ENCODE measurements at places on chromosomes 5 and 9.

DNA sequence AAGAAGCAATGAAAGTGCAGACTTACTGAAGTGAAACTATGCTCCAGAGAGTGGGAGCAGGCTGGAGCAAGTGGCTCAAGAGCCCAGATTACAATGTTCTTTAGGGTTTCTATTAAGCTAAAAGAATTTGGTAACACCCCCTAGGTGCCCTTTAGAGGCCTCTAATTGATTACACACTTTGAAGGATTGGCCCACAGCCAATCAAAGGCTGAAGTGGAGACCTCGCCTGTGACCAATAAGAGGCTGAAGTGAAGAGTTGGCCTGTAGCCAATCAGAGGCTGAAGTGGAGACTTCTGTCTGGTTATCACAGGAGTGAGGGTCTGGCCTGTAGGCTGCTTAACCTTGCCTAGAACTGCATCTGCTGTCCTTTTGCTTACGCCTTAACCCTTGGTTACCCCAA lies 46.7 kb upstream of the SPATA31C2 start:
- no peak for DNase-seq

DNA sequence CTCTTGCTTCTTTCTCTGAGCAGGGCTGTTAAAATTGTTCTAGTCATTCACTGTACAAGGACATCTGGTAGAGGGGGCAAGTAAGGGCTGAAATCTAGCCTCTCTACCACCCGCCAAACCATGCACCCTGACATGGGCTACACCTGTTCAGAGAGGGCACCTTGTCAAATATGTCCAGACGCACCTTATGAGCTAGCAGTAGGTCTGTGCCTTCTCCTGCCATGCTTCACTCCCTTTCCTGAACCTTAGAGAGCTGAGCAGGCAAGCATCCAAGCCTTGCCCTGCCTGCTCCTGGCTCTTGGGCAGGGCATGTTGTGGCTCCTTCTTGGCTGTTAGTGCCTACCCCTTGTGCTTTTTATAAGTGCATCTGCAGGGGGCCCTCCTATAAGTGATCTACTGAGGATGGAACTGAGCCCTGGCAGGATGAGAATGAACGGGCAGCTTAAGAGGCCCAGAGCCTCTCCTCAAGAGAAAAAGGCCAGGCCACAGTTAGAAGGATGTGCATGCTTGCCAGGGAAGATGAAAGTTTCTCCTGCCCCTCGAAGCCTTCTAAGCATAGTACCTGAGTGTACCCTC lies 3.8 kb upstream of the NEUROG1 start:
- no peak for DNase-seq

GRCh38 chr9:93209097-93209496 lies 25.2 kb downstream of the WNK2 start:
- DNase-seq = no peak

- no peak for DNase-seq
Observed at GRCh38 chr5:10351919-10352318, 1.6 kb upstream of the MARCHF6 start.

GRCh38 chr9:89845862-89846261 lies 241.1 kb downstream of the GADD45G start:
- DNase-seq = no peak

DNA sequence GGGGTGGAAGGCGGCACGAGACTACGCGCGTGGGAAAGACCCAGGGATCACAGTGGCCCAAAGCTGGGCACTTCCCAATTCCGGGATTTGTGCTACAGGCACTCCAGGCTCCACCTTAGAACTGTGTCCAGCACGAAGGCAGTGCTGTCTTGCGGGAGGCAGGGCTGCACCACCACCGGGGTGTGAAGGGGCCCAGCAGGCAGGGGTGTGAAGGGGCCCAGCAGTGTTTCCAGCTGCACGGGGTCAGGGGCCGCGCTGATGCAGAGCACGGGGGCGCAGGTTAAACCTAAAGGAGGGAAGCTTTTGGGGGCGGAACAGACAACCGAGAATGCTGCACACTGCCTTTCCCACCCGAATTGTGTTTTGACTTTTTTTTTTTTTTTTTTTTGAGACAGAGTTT lies 1.1 kb upstream of the PDCD6 start:
- no peak for DNase-seq

GRCh38 chr5:44821164-44821563 lies 12.4 kb downstream of the MRPS30 start:
- no peak for DNase-seq

- no peak for DNase-seq
Observed at GRCh38 chr5:75509956-75510355, 1.5 kb downstream of the CERT1 start.

DNA sequence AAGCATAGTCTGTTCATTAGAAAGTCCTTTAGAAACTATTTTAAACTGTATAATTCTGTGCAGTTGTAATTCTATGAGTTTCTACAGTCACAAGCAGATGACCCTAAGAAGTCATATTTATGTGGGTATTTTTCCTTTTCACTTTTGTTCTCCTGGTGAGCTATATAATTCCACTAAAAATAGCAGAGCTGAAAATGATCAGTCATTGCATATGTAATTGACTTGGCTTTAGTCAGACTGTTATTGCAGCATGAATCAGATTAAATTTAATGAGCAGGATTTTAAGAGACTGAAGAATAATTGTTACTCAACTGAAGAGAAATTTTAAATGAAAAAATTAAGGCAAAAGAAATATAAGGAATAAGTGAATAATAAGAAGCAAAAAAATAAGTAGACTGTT lies 108.5 kb downstream of the MTREX start:
- no peak for DNase-seq

DNA sequence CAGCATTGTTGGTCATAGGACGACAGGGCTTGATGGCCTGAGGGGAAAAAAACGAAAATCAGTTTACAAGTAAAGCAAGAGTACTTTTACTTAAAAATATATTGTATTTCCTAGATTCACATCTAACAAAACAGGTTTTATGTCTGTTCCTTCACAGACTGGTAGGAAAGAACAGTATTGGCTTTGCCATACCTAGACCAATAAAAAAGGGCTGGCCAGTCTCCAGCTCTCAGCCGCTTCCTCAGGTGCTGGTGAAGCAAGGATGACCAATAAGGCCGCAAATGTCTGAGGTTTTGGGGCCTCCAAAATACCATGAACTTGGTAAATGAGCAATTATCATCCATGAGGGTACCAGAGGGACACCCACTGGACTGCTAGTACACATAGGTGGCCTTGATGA lies 36.6 kb downstream of the DROSHA start:
- no peak for DNase-seq

DNA sequence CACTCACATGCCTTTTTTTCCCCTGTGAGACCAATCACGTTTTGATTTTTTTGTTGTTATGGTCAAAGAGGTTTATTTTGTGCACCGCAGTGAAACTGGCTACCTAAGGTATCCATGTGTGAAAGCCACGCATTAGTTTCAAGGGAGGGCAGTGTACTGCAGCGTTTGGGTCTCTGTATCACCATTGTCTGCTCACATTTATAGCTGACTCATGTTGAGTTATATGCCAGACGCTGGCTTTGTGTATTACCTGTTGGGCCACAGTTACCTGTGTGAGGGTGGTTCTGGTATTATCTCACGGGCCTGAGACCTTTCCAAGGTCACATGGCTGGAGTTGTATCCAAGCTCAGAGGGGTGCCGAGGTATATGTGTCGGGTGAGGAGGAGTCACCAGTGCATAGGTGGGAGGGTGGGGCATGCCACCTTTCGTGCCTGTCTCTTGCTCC lies 75.8 kb downstream of the ARHGAP26 start:
- no peak for DNase-seq

DNA sequence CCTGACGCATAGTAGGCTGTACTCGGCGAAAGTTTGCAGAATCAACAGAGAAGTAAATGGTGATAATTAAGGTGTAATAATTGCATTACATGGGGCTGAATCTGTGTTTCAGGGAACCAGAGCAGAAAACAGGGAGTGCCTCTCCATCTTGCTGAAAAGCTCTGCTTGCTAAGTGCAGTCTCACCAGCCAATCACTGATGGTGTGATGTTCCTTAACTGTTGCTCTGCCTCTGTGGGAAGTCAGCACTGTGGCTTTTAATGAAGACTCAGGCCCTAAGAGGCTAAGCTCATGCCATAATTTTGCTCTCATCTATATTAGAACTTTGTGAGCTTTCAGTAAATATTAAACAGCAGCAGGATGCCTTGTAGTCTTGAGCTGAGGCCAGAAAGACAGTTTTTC lies 4.5 kb downstream of the PHF24 start:
- DNase-seq = no peak

Measured in fibroblast of skin of left quadriceps (primary cell).